CD8-positive, alpha-beta memory T cell (primary cell): ENCODE measurements at places on chromosomes 7 and 10.
A peak's percentile ranks its signal among the peaks of the same experiment; 100 is the strongest.

- no peak overlapping the region for H3K27ac ChIP-seq
- no peak overlapping the region for H3K4me3 ChIP-seq
- DNase-seq, result no peak
- H3K36me3 ChIP-seq, result no peaks in the 10 kb centered on the region
- H3K27me3 ChIP-seq, result no peaks in the 10 kb centered on the region
- no peaks in the 10 kb centered on the region for H3K4me1 ChIP-seq
Observed at GRCh38 chr10:131318291-131318690, 6.8 kb upstream of the TCERG1L start.

- no peak overlapping the region for H3K4me3 ChIP-seq
- H3K4me1 ChIP-seq, result no peaks in the 10 kb centered on the region
- H3K36me3 ChIP-seq, result no peaks in the 10 kb centered on the region
Observed at GRCh38 chr10:12501324-12501723, 152.0 kb downstream of the CAMK1D start.

GRCh38 chr7:19369806-19370205, 224.6 kb upstream of the FERD3L start:
- H3K4me1 ChIP-seq, result no peaks in the 10 kb centered on the region
- H3K27ac ChIP-seq, result no peak overlapping the region
- H3K36me3 ChIP-seq, result no peaks in the 10 kb centered on the region
- H3K4me3 ChIP-seq, result no peak overlapping the region
- no peak for DNase-seq

- no peak for DNase-seq
- no peaks in the 10 kb centered on the region for H3K36me3 ChIP-seq
- H3K4me3 ChIP-seq, result no peak overlapping the region
- no peaks in the 10 kb centered on the region for H3K27me3 ChIP-seq
- H3K27ac ChIP-seq, result no peak overlapping the region
- peaks cover 5% of the 10 kb centered on the region for H3K4me1 ChIP-seq
Observed at GRCh38 chr7:106740806-106741205, 79.8 kb upstream of the CCDC71L start.

- no peaks in the 10 kb centered on the region for H3K36me3 ChIP-seq
- no peaks in the 10 kb centered on the region for H3K27me3 ChIP-seq
- H3K4me3 ChIP-seq, result no peak overlapping the region
- no peak for DNase-seq
- H3K4me1 ChIP-seq, result no peaks in the 10 kb centered on the region
- H3K27ac ChIP-seq, result no peak overlapping the region
Observed at GRCh38 chr7:36312064-36312914, 77.4 kb upstream of the ANLN start.

- no peaks in the 10 kb centered on the region for H3K4me1 ChIP-seq
- H3K36me3 ChIP-seq, result no peaks in the 10 kb centered on the region
- H3K4me3 ChIP-seq, result no peak overlapping the region
- H3K27me3 ChIP-seq, result peaks cover 31% of the 10 kb centered on the region
- no peak overlapping the region for H3K27ac ChIP-seq
Observed at GRCh38 chr10:100755821-100756220, 10.4 kb downstream of the PAX2 start.

- H3K4me3 ChIP-seq, result no peak overlapping the region
- no peaks in the 10 kb centered on the region for H3K36me3 ChIP-seq
- no peak for DNase-seq
- H3K4me1 ChIP-seq, result no peaks in the 10 kb centered on the region
Observed at GRCh38 chr7:93902777-93903423, 3.5 kb upstream of the GNGT1 start.

DNA sequence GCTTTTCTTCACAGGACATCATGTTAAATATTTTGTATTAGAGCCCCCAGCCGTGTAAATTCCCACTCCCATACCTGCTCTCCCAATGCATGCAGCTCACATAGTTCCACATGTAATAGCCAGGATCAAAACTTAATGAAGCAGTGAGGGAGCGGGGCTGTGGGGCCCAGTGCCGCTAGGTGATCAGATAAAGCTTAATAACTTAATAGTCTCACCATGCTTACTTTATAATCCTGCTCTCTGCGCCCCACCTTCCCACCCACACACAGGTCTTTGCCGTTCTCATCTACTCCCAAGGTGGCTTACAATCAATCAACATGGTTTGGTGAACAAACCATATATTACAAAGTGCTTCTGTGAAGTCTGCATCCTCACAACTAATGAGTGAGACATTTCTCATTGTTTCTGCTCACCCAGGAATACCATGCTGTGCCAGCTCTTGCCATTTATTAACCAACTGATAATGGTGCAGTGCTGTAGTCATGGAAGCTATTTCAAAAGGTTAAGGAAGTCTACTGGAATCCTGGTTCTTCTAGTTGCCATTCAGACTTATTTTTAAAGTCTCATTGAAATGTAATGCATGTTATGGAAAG, 156.4 kb downstream of the CTTNBP2 start:
- H3K4me3 ChIP-seq, result no peak overlapping the region
- no peaks in the 10 kb centered on the region for H3K27me3 ChIP-seq
- no peak for DNase-seq
- H3K36me3 ChIP-seq, result no peaks in the 10 kb centered on the region

GRCh38 chr7:102012941-102013461, 195.6 kb downstream of the CUX1 start:
- H3K27ac ChIP-seq, result no peak overlapping the region
- DNase-seq, result no peak
- H3K36me3 ChIP-seq, result no peaks in the 10 kb centered on the region
- no peaks in the 10 kb centered on the region for H3K4me1 ChIP-seq
- H3K4me3 ChIP-seq, result no peak overlapping the region

GRCh38 chr10:17353568-17354300, 100.7 kb downstream of the ST8SIA6 start:
- H3K36me3 ChIP-seq, result no peaks in the 10 kb centered on the region
- H3K4me3 ChIP-seq, result no peak overlapping the region
- no peak for DNase-seq
- no peaks in the 10 kb centered on the region for H3K27me3 ChIP-seq

GRCh38 chr10:26887611-26888215, 27.0 kb upstream of the ABI1 start:
- no peaks in the 10 kb centered on the region for H3K27me3 ChIP-seq
- no peak overlapping the region for H3K27ac ChIP-seq
- no peak overlapping the region for H3K4me3 ChIP-seq
- DNase-seq, result no peak

GRCh38 chr7:43328785-43329380, 216.4 kb downstream of the HECW1 start:
- no peaks in the 10 kb centered on the region for H3K27me3 ChIP-seq
- H3K27ac ChIP-seq, result no peak overlapping the region
- DNase-seq, result no peak

- no peak overlapping the region for H3K27ac ChIP-seq
- DNase-seq, result no peak
- H3K4me3 ChIP-seq, result no peak overlapping the region
- H3K27me3 ChIP-seq, result no peaks in the 10 kb centered on the region
- peaks cover 7% of the 10 kb centered on the region for H3K36me3 ChIP-seq
Observed at GRCh38 chr7:2967253-2967652, 76.4 kb downstream of the CARD11 start.

DNA sequence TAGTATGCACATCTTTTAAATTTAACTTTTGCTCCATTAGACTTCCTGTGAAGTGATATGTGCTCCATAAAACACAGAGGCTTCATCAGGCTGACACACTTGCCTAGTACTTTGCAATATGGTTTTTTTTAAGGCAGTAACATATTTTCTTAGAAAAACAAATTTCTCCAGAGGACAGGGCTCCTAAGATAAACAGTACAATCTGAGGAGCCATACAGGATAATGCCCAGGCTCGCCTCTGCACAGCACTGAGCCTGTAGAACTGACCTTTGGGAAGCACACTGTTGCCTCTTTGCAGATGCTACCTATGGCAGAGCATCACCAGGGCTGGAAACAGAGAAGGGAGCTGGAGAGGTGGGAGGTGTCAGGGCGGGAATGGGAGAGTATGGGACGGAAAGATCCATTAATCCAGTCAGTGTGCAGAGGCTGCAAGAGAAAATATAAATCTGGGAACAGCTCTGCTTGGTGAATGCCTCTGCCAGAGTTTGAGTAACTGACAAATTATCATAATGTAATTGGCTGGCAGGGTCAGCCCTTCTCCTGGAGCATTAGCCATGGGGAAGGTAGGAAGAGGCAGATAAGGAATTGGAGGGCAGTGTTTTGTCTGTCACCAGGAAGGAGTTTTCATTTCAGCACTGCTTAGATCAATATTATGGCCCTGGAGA, 132.3 kb downstream of the CREB5 start:
- H3K4me1 ChIP-seq, result no peaks in the 10 kb centered on the region
- no peak overlapping the region for H3K27ac ChIP-seq
- no peak for DNase-seq
- no peaks in the 10 kb centered on the region for H3K27me3 ChIP-seq
- H3K4me3 ChIP-seq, result no peak overlapping the region
- H3K36me3 ChIP-seq, result no peaks in the 10 kb centered on the region

DNA sequence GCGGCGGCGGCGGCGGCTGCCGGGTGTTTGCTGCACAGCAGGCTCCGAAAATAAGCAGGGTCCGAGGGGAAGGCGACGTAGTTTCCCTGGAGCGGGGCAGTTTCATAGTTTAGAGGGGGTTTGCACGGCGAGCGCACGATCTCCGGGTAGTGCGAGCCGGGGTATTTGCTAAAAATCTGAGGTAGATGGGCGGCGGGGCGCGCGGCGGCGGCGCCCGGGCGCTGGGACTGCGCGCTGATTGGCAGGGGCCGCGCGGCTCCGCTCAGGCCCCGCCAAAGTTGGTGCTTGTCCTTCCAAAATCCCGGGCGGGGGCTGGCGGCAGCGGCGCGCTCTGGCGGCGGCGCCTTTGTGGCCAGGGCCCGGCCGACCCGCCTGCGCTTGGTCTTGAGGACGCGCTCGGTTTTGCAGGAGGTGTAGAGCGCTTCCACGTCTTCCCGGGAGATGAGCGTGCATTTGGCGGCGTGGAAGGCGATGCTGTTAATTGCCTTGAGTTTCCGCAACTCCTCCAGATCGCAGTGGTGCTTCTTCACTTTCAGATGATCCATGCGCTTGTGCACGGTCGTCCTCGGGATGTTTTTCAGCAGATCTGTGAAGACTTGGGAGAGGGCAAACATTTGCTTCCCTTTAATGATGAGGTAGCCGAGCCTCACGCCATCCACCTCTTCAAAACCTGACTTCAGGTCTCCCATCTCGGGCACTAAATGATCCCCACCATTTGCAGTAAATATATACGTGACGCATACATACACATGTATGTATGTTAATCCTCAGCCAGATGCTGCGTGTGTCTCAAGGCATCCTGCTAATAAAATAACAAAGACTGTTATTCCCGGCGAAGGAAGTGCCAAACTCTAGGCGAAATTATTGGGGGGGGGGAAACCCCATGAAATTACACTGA, 8.1 kb downstream of the SKIDA1 start:
- H3K4me1 ChIP-seq, result peaks cover 37% of the 10 kb centered on the region
- H3K27ac ChIP-seq, result no peak overlapping the region
- H3K4me3 ChIP-seq, result peak overlapping the region; percentile 56
- no peaks in the 10 kb centered on the region for H3K36me3 ChIP-seq
- no peak for DNase-seq

DNA sequence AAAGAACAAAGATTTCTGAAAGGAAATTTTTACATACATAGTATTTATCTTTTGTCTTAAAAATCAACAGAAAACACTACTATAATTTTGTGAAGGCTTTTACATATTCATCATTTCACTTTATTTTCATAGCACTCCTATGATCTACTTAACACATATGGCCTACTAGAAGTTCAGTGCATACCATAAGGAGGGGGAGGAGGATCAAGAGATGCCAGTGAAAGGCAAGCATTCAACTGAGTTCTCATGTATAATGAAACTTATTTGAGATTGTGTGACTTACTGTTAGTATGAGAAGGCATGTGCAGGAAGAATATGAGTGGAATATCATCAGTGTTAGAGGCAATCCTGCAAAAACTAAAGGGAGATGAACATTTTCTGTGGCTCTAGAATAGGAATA, 10.6 kb downstream of the BRAF start:
- no peaks in the 10 kb centered on the region for H3K36me3 ChIP-seq
- H3K4me1 ChIP-seq, result no peaks in the 10 kb centered on the region
- H3K27ac ChIP-seq, result no peak overlapping the region
- DNase-seq, result no peak
- no peaks in the 10 kb centered on the region for H3K27me3 ChIP-seq

DNA sequence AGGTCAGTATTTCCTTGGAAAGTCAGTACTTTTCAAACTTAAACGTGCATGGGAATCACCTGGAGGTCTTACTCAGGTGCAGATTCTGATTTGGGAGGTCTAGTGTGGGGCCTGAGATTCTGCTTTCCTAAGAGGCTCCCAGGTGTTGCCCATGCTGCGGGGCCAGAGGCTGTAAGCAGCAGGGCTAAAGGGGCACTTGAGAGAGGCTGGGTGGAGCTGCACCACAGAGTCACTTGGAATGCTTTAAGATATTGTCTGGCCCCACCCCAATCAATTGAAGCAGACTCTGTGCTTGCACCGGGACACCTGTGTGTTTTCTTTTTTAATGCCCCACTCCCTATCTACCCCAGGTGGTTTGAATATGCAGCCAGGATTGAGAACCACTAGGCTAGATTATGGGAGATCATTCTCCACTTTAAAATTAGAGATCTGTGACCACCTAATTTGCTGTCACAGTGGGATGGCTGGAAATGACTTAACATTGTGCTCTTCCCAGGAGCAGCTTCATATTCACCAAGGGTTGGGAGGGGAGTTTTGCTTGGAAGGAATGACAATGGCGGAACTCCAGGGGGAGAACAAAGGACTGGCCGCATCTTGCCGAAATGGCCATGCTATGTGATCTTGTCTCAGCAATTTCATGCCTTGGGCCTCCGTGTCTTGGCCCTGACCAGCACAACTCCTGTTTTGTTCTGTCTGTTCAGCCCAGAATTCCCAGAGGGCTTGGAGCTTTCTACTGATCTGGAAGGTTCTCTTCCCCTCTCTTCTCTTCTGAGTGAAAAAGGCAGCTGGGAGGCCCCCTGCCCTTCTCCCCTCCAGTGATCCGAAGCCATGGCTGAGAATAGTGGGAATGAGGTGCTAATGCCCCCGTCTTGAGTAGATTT, 80.2 kb downstream of the FAM241B start:
- no peaks in the 10 kb centered on the region for H3K27me3 ChIP-seq
- no peaks in the 10 kb centered on the region for H3K36me3 ChIP-seq
- H3K4me1 ChIP-seq, result no peaks in the 10 kb centered on the region
- DNase-seq, result no peak
- no peak overlapping the region for H3K27ac ChIP-seq

DNA sequence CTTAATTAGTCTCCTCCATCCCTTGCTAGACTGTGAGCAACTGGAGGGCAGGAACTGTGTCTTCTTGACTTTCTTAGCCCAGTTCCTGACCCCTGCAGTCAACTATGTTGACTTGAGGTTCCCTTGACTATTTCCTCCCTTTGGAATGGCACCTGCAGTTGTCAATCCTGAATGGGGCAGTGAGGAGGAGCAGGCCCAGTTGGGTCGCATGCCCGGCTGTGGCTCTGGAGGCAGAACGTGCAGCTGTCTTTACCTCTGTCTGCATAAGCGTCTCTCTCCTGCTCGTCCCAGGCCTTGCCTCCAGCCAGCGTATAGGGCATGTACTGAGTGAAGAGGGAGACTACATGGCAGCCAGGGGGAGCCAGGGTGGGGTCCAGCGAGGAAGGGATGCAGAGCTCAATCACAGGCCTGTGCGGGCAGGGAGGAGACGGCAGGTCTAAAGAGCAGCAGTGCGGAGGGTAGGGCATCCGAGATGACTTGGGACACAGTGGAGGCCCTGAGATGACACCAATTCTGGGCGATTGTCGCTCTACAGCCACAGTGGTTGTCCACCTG, 26.8 kb downstream of the PYROXD2 start:
- H3K27ac ChIP-seq, result no peak overlapping the region
- H3K4me3 ChIP-seq, result no peak overlapping the region
- peaks cover 23% of the 10 kb centered on the region for H3K4me1 ChIP-seq
- no peaks in the 10 kb centered on the region for H3K27me3 ChIP-seq
- no peaks in the 10 kb centered on the region for H3K36me3 ChIP-seq

- H3K36me3 ChIP-seq, result no peaks in the 10 kb centered on the region
- H3K4me3 ChIP-seq, result no peak overlapping the region
- H3K4me1 ChIP-seq, result no peaks in the 10 kb centered on the region
- no peak for DNase-seq
Observed at GRCh38 chr10:122648599-122649428, 50.8 kb downstream of the C10orf120 start.
